ENCODE measurements at places on chromosomes 16 and 17. TPM values are rescaled to one million over a fixed set of nuclear protein-coding genes. Genes with fewer than 3 reads are reported as not detected.

GRCh38 chr16:22183901-22184614, 21.8 kb downstream of the SDR42E2 start:
- DNase-seq = no peak

DNA sequence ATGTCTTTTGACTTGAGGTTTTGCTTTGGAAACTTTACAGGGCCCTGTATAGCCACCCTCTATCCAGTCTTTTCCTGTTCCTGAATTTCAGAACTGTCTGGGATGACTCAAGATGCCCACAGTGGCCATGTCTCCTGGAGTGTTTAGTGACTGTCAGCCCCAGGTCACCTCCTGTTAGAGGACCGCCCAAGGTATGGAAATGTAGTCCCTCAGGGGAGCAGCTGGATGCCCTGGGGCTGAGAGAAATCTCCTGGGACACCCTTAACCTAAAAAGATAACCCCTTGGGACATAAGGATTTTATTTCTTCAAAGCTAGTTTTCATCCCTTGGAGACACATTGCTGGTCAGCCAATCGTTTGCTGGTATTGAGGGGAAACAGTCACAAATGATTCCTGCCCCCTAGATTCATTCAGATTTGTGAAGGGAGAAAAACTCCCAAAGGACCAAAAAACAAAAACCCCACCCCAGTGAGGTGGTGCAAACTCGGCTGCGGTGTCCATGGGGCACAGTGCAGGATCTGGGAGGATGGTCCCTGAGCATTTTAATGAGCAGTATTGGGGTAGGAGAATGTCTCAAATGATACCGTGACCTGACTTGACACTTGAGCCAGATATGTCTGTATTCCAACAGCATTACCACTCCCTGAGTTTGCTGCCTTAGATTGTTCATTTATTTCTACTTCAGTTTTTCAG, 1.7 kb downstream of the ZNF267 start:
- DNase-seq = no peak

DNA sequence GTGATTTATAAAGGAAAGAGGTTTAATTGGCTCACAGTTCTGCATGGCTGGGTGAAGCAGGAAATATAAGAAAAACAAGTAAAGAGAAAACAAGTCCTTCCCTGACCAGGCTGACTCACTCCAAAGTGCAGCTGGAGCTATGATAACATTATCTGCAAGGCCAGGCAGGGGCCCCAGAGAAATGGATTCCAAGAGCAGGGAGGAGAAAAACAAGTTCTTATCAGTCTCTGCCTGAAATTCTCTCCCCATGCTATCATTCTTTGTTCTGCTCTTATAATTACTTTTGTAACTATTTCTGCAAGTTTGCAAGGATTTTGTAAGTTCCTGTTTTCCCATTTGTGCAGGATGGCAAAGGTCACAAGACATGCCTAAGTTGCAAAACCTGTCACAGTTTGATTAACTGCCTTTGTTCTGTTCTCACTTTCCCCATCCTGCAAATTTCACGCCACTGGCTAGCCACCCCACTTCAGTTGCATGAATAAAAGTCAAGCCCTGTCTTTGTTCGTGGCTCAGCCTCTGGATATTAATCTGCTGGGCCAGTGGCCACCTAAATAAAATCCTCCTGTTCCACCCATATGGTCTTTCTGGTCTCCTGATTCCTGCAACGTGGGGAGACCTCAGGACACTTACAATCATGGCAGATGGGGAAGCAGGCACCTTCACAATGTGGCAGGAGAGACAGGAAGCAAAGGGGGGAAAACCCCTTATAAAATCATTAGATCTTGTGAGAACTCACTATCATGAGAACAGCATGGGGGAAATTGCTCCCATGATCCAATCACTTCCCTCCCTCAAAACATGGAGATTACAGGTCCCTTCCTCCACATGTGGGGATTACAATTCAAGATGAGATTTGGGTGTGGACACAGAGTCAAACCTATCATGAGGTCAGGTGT, 13.1 kb downstream of the ABCA9 start:
- no peak for DNase-seq

CACNA1G gene
- 1.1 TPM for total RNA-seq

- DNase-seq = no peak
These were observed 185.2 kb downstream of the C16orf95 start for GRCh38 chr16:87131996-87132345.

GRCh38 chr16:11634312-11634711, 33.9 kb upstream of the SNN start:
- no peak for DNase-seq

Measured in neural crest cell (in vitro differentiated cells).